ENCODE measurements at places on chromosomes 7 and 10.

- DNase-seq: no peak
Observed at GRCh38 chr10:120022357-120022756, 129.8 kb downstream of the SEC23IP start.

- DNase-seq: no peak
Observed at GRCh38 chr10:70295321-70295720, 11.5 kb upstream of the NPFFR1 start.

GRCh38 chr7:132430861-132431822, 145.1 kb downstream of the PLXNA4 start:
- DNase-seq: no peak

DNA sequence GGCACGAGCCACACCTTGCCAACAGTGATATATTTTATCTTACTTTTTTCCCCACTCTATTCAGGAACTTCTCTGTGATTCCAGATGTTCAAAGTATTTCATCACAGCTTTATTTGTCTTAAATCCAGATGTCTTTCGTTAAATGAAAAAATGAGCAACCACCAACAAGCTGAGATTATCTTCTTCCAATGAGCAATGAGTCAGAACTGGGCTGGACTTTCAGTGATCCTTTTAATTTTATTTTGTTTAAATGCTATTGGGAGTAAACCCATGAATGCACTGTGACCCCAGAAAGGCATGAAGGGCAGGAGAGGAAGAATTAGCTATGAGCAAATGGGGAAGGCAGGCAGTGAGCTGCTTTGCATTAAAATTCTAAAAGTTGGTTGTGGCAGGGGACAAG, 77.6 kb upstream of the IMMP2L start:
- DNase-seq: no peak

DNA sequence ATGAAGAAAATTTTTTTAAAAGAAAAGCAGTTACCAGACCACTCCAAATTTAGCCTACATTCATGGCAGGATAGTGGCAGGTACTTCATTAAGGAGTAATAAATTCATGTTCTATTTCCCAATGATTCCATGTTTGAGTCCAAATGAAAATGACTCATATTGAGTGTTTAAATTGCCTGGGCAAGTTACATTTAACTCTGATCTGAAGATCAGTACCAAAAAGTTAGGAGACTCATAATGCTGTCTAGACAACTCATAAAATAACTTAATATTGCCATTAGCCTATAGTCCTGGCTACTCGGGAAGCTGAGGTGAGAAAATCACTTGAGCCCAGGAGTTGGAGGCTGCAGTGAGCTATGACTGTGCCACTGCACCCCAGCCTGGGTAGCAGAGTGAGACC, 13.0 kb downstream of the BRAF start:
- DNase-seq: no peak

DNA sequence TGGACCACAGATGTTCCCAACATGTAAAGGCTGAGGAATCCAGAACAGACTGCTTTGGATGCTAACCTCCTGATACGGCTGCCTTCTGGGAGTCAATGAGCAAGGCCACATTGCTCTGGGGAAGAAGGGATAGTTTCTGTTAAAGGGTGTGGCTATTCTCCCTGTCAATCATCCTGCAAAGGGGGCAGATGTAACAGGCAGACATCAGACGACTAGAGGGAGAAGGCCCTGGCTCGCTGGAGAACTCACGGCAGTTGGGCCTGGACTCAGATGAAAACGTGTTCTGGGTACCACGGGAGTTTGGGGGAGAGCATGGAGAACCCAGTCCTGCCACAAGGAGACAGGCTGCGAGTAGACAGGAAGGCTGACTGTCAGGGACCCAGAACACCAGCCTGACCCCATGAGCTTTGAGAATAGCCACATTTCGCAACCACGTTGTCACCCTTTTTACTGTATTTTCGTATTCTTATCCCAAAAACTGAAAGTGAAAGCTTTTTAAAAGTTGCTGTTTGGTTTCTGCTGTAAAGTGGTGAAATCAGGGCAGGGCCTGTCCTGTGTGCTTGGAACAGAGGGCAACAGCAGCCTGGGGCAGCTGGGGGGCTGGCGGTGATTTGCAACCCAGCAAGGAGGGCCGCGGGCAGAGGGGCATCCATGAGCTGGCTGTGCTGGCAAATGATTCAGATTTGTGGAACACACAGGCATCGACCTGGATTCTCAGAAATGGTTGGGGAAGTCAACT, 95.3 kb downstream of the MYOF start:
- no peak for DNase-seq
